ENCODE measurements at places on chromosomes 5 and 9.

- peak; percentile 28 for DNase-seq
Observed at GRCh38 chr9:131276891-131277286, 579 bp upstream of the FAM78A start.

DNA sequence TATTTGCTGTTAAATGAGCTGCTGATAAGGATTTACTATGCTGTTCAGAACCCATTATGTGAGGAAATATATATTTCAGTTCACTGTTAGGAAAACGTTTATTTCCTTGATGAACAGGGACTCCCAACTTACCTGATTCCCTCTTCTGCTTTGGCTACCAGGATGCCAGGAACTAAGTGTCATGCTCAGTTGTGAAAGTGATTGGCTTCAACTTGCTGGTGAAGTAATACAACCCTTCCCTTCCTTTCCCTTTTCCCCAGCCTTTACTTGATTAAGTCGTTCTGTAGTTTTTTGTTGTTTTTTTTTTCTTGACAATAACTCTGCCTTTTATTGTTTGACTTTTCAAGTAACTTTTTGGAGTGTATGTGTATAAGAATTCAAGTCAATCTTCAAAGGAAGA, 309.3 kb downstream of the DOCK8 start:
- no peak for DNase-seq

DNA sequence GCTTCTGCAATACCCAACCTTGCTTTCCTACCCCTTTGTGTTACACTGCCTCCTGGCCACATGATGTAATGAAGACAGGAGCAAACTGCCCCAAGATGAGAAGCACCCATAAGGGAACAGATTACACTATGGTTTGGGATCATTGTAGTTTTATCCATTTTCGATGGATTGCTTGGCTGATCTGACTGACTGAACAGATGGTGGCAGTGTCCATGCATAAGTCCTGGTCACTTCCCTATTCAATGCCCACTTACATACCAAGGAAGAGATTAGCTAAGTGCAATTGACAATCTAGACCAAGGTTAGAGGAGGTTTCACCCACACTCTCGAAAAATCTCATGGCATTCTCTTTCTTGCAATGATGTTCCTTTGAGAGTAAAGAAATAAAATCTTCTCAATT, 319.9 kb downstream of the RAB3C start:
- no peak for DNase-seq

- DNase-seq = no peak
Observed at GRCh38 chr5:128494516-128494915, 43.5 kb downstream of the FBN2 start.

GRCh38 chr5:157370967-157371366, 89.0 kb upstream of the NIPAL4 start:
- no peak for DNase-seq

- DNase-seq = no peak
Observed at GRCh38 chr5:54440456-54440893, 15.0 kb upstream of the HSPB3 start.

DNA sequence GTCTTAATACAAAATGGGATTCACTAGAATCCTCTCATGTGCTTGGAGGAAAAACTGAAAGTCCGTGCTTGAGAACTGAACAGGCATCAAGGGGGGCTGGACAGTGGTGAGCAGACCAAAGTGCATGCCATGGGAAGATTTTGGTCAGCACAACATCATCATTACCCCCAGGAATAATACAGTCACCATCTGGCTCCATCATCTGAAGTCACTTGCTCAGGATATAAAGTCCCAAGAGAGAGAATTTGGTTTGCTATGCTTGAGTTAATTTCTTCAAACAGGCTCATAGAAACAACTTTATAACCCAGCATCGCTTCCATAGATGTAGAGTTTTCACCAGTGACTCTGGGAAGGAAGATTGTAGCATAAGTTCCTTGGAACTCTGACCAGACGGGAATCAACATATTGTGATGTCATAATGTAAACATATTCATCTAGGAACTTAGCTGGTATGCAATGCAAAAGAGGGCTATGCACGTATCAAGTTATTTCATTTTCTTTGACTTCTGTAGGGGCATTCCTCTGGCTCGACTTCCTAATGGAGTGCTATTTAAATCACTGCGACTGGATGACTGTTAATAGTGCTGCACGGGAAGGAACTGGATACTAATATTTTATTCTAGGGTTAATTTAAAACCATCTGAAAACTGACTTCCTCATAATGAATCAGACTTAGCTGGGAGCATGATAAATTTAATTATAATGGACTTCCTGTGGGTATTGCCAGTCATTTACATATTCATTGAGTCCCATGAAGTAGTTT, 145.2 kb downstream of the MTRR start:
- no peak for DNase-seq

GRCh38 chr9:107485458-107486043, 4.0 kb downstream of the KLF4 start:
- DNase-seq = no peak

DNA sequence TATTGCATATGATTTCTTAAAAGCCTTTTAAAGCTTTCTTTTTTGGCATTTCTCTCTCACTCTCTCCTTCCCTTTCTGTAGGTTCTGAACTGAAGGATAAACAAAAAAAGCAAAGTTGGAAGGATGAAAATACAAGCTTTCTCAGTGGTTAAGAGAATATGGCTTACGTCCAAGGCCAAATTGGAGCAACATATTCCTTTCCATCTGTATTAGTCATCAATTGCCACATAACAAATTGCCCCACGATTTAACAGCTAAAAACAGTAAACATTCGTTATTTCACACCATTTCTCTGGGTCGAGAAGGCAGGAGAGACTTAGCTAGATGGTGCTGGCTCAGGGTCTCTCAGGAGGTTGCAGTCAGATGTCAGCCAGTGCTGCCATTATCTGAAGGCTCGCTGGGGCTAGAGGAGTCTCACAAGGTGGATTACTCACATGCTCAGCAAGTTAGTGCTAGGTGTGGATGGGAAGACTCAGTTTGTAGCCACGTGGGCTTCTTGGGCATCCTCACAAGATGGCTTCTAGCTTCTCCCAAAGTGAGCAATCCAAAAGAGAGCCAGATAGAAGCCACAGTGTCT, 2.0 kb upstream of the ROR2 start:
- no peak for DNase-seq

- no peak for DNase-seq
Observed at GRCh38 chr5:36740259-36740898, 134.0 kb downstream of the SLC1A3 start.

DNA sequence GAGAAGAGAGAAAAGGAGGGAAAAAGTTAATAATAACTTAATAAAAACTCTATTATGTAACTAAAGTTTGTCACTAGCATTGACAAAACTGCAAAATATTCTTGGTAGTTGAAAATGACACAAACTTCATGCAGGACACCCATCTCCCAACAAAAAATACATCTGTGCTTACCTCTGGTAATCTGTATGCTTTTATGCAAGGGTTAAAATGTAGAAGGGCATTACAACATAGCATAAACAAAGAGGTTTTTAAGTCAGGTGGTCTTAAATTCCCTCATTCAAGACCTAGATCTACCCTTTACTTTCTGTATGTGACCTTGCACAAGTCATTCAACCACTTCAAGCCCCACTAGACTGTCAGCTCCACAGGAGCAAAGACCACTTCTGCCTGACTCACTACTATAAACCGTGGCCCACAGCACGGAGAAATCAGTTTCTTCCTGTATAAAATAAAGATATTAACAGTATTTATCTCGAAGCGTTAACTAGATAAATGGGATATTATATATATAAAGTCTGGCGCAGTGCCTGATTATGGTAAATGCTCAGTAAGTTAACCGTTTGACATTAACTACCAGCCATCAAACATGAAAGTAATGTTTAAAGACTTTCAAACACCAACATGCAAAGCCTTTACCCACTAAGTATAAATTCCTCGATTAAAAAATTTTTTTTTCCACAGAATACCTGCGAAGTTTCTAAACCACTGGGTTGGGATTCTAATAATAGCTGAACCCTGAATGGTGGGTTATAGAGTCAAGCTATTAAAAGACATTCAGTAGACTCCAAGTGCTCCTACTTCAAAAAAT, 2.0 kb downstream of the FBXL17 start:
- peak; percentile 9 for DNase-seq

- no peak for DNase-seq
Observed at GRCh38 chr5:54571462-54571861, 53.9 kb downstream of the SNX18 start.

- no peak for DNase-seq
Observed at GRCh38 chr5:120073722-120074121, 390.4 kb upstream of the PRR16 start.

GRCh38 chr9:107789001-107789700, 299.6 kb upstream of the KLF4 start:
- no peak for DNase-seq

GRCh38 chr9:136107953-136108647, 10.6 kb downstream of the TMEM250 start:
- DNase-seq = no peak

DNA sequence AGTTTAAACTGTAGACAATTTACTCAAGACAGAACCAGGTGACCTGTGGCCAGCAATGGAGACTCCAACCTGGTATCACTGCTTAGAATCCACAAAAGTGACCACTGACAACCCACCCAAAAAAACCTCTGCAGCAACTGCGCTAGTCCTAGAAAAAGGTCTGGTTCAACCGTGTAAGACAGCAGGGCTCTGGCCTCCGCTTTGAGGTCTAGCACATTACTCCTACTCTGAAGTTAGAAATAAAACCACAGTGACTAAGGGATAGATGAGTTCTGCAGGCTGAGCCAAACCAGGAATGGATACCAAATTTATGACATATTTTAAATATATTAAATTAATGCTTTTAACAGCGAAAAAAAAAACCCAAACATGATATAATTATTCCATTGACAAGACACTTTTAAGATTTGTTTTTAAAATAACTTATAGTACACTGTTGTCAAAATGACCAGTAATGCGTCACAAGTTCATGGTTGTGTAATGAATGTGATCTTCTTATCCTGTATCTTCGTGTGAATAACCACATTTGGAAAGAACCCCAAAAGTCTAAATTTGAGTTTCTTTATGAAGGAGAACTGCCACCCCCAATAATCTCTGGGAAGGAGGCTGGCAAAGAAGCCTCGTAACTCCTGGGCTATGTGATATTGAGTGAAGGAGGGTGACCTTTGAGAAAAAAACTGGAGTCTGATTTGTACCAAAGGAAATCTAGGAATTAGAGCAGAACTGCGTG, 101.9 kb upstream of the SLC44A1 start:
- DNase-seq = peak; percentile 73

Measured in AG20443 (cell line).